Posterior vena cava (tissue), 2 donors: ENCODE measurements at places on chromosomes 6 and 20. TPM values are rescaled to one million over a fixed set of nuclear protein-coding genes. Genes with fewer than 3 reads are reported as not detected.

The OPRL1 gene
- total RNA-seq = 1.4 TPM

The LY6G6C gene
- not detected for total RNA-seq

The PCSK2 gene
- total RNA-seq = 0.24 TPM

The SYCP2L gene
- 1.1 TPM for total RNA-seq

The RIPOR3 gene
- 10.6 TPM for total RNA-seq

The RIMS4 gene
- total RNA-seq = 6.6 TPM

The ADGB gene
- not detected for total RNA-seq

The LY6G6D gene
- not detected for total RNA-seq

The RBM39 gene
- total RNA-seq = 217 TPM

The GATA5 gene
- 3.8 TPM for total RNA-seq

The MAS1 gene
- total RNA-seq = 0.42 TPM

The SCAF8 gene
- total RNA-seq = 37.9 TPM

The TRIM40 gene
- not detected for total RNA-seq

The CRIP3 gene
- 1.00 TPM for total RNA-seq

The NR2E1 gene
- total RNA-seq = not detected

The PPIL6 gene
- total RNA-seq = 1.2 TPM

The AGPAT4 gene
- total RNA-seq = 14.0 TPM

The GRM1 gene
- not detected for total RNA-seq

The EMILIN3 gene
- total RNA-seq = 2.3 TPM

The FAM217A gene
- not detected for total RNA-seq

The SPATA25 gene
- 9.6 TPM for total RNA-seq

The ZNF184 gene
- total RNA-seq = 6.5 TPM

The CRISP3 gene
- total RNA-seq = 0.19 TPM

The GMDS gene
- 14.9 TPM for total RNA-seq

The RBPJL gene
- not detected for total RNA-seq

The LTB gene
- total RNA-seq = 1.6 TPM

The MEI4 gene
- 0.09 TPM for total RNA-seq

The PTPRT gene
- total RNA-seq = 0.19 TPM

The TRIM15 gene
- total RNA-seq = not detected

The CALHM6 gene
- 2.4 TPM for total RNA-seq

The SAPCD1 gene
- total RNA-seq = not detected

The CAGE1 gene
- total RNA-seq = not detected
